CD4-positive, alpha-beta T cell treated with Interleukin-4 for 4 hours (primary cell): ENCODE measurements at places on chromosomes 7 and 10.

- DNase-seq = no peak
These were observed 13.2 kb downstream of the PCLO start for GRCh38 chr7:83149466-83149865.

DNA sequence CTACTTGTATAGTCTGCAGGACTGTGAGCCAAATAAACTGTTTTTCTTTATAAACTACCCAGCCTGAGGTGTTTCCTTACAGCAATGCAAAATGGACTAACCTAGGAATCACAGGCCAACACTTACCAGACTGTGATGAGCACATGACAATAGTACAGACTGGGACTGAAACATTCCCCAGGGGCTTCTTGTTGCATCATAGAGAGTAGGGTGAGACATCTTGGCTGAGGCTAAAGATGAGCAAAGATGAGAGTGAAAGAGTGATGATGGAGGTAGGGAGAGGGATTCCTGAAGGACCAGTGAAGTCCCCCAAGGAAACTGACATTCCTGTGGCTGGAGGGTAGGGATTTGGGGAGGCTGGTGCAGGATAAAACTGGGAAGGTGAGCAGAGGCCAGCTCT lies 194.4 kb downstream of the TPST1 start:
- DNase-seq = no peak

GRCh38 chr7:4825081-4825480 lies 36.7 kb downstream of the PAPOLB start:
- no peak for DNase-seq

- DNase-seq = no peak
These were observed 30.6 kb upstream of the CABCOCO1 start for GRCh38 chr10:61632057-61632670.

- DNase-seq = no peak
These were observed 27.4 kb upstream of the GOLGA7B start for GRCh38 chr10:97822261-97822687.

DNA sequence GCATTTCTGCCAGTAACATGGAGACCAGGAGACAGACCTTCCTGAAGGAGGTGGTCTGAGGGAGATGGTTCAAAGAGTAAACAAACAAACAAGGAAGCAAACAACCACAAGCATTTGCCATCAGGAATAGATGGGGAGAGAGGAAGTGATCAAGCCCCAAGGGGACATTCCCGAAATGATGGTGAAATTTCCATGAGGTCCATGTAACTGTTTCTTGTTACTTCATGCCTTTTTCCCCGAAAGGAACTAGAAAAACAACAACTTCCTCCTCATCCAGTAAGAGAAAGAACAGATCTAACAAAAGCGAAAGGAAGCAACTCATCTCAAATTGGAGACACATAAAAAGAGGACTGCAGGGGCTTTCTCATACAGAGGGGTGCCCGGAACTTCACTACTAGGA lies 152.5 kb upstream of the ZNF32 start:
- DNase-seq = no peak
